GM12891 (cell line): ENCODE measurements at places on chromosomes 1 and 21.

GRCh38 chr1:99264201-99265021 lies at the start of gene PLPPR4:
PLPPR4 (plus strand) TSS chr1:99264492; CDS start chr1:99264594, 102 bp downstream.
- DNase-seq = peak; percentile 22

DNA sequence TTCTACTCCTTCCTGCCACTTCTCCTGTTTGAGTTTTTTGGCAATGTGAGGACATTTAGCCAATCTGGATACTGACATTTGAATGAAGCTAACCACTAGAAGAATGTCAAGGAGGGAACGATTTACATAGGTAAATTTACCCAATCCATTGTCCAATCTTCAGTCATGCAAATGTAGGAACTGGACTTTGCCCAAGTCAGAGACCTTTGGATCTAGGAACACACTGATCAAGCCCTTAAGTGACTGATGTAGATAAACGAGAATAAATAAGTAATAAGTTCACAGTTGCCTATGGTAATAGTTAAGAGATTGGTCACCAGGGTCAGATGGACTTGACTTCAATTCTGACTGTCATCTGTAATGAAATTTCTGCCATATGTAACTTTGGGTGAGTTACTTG lies 177.6 kb downstream of the FGGY start:
- no peak for DNase-seq

- DNase-seq = no peak
Observed at GRCh38 chr21:18340387-18340942, 63.1 kb downstream of the TMPRSS15 start.

DNA sequence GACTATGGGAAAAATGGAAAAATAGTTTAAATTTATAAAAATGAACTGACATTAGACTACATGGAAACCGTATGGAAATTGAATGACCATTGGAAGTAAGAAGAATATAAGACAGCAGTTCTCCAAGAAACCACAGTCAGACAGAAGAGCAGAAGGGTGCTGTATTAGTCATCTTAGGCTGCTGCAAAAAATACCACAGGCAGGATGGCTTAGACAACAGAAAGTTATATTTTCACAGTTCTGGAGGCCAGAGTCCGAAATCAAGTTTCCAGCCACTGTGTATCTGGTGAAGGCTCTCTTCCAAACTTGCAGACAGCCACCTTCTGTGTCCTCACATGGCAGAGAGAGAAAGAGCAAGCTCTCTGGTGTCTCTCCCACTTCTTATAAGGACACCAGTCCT lies 175.2 kb downstream of the DSCAM start:
- DNase-seq = no peak

- no peak for DNase-seq
Observed at GRCh38 chr1:46285730-46286477, 17.5 kb downstream of the LRRC41 start.

DNA sequence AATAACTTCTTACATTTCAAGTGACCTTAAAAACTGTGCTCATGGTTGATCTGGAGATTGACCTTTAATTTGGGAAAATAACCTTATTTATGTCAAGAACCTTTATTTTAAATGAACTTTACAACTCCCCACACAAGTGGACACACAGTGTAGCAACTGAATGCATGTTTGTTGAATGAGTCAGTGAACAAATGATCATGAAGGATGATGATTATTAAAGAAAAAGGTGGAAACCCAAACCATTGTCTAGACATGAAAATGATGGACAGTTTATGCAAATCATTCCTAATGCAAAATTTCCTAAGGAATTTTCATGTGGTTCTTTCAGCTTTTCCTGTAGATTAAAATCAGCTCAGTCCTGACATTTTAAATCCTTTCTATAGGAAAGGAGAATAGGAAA lies 439.8 kb upstream of the RUNX1 start:
- no peak for DNase-seq

GRCh38 chr1:158732524-158732923 lies 12.0 kb upstream of the OR6K3 start:
- no peak for DNase-seq

- no peak for DNase-seq
Observed at GRCh38 chr21:16408280-16408679, 678.5 kb downstream of the USP25 start.

GRCh38 chr1:193741228-193741627 lies 554.8 kb upstream of the B3GALT2 start:
- no peak for DNase-seq

DNA sequence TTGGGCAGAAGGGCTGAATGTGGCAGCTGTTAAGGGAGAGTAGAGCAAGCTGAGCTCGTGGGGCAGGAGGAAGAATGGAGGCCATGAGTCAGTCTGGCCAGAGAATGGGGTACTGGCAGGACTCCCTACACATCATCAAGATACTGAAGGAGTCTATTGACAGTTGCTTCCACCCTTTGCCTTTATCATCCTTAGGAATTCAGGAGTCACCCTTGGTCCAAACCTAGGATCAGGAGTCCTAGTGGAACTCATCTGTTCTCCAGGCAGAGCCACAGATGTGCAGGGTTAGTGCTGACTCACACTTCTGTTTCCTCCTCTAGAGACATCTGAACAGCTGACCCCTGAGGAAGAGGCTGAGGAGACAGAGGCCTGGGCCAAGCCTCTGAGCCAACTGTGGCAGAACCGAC lies 18.7 kb upstream of the ST3GAL3 start:
- DNase-seq = no peak

DNA sequence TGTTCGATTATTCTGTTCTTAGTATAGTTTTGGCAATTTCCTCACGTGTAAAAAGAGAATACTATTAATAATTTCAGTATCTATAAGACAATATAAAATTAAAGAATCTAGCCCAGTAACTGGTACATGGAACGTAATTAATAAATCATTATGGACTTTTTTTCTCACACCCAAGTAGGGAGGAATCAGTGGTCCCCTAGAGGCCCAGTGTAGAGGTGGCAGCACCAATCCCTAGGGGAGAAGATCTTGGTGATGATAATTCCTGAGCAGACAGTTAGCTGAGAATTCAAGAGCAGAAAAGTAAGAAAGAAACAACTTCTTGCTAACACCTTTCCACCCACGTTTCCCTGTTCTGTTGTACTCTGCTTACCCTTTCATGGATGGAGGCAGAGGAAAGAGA lies 19.7 kb upstream of the SELE start:
- DNase-seq = no peak

DNA sequence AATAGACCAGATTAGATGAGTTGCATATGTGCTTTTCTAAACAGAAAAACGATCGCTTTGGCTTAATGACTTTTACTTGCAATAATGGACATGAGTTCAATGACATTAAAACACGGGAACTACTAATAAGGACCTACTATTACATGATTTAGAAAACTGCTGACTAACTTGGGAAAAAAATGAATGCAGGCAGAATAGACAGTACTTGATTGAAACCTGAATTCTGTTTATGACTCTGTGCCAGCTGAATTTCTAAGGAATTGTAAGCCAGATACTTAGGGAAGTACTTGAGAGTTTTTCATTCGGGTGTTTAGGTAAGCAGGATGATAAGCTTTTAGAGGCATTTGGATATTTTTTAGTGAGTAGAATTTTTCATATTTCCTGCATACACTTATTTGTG lies 12.0 kb downstream of the ADGRL2 start:
- no peak for DNase-seq

GRCh38 chr21:31132574-31133242 lies 94.4 kb upstream of the KRTAP19-8 start:
- no peak for DNase-seq

DNA sequence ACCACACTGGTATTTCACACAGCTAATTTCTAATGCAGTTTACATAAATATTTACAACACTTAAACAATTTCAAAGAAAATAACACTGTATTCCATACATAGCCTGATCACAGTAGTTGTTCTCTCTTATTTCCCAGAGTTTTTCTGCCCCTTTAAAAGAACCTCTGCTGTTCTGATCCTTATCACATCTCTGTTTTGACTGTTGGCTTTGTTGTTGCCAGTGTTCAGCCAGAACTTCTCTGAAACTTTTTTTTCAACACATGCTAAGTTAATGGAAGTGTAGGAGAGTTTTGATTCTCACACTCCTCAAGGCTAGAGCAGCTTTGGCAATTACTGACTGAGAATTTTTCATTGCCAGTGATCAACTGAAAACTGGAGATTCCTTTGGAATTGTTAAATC lies 11.1 kb downstream of the SELE start:
- no peak for DNase-seq

GRCh38 chr1:179812501-179813292 lies 64.9 kb downstream of the TOR1AIP2 start:
- DNase-seq = no peak

DNA sequence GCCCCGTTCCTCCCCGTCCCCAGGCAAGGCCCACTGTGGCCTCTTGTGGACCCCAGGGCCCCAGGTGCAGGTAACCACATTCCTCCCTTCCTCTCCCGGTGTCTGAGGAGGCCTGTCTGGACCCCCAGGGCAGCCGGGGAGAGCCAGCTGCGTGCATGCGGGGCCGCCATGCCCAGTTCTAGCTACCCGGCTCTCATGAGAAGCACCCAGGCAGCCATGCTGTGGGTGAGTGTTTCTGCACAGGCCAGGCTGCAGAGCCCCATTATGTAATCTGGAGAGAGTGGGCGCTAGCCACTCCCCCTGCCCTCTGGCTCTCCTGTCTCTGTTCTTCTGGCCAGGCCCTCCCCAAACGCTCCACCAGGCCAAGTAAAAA lies 18.4 kb upstream of the PLEKHG5 start:
- DNase-seq = peak; percentile 20

GRCh38 chr1:39387452-39387851 lies 104.0 kb upstream of the BMP8A start:
- no peak for DNase-seq

DNA sequence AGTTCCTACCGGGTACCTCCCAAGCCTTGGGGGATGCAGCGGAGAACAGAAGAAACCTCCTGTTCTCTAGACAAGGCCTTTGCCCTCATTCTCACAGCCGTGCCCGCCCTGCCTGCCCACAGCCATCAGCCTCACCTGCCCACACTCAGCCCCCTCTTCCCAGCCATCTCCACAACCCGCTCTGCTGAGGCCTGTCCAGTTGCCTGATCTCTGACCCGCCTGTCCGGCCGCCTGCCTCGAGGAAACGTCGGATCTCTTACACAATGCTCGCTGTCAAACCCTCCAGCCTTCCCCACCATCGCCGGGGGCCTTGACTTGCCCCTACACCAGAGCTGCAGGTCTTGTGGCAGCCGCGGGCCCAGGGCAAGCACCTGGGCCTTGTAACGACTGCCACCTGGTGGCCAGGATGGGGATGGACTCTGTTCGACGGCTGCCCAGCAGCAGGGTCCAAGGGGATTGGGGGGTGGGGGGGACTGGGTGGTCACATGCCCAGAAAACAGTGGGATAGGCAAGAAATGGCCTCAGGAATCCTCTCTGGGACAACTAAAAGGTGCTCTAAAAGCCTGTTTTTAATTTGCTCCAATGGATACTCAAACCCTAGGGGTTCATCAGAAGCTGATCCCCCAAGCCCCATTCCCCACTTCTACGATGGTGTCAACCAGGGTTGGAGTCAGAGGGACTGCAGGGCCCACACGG lies 31.0 kb downstream of the SLC45A1 start:
- DNase-seq = peak; percentile 95

- no peak for DNase-seq
Observed at GRCh38 chr1:39653546-39654031, 14.1 kb upstream of the HEYL start.

DNA sequence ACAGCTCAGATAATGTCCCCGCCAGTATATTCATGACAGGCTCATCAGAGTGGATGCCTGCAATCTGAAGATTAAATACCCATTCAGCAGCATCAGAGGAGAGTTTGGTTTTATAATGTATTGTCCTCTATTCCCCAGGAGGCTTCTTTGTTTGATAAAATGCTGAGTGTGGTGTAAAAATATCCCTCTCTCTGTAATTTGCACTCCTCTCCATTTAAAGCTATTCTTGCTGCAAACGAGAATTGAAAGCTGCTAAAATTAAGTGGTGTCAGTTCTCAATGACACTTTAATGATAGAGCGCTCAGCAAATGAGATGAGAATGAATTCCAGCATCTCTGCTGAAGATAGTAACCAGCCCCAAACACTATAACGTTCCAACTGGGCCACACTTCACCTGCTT lies 205.7 kb upstream of the RRP15 start:
- DNase-seq = no peak

DNA sequence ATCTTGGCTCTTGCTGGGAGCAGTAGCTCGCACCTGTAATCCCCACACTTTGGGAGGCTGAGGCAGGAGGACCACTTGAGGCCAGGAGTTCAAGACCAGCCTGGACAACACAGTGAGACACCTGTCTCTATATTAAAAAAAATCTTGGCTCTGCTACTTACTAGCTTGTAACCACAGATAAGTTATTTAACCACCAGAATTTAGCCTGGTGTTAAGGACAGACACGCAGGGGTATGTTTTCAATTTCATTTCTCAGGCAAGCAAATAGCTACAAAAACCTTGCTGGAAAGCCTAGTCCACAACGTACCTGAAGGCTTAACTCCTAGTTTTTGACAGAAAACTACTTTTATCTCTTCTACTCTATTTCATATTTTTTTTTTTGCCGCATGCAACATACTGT lies 24.8 kb upstream of the GFI1 start:
- no peak for DNase-seq

GRCh38 chr1:43588592-43588991 lies 57.9 kb downstream of the PTPRF start:
- DNase-seq = no peak

- DNase-seq = no peak
Observed at GRCh38 chr1:116115476-116116439, 4.6 kb downstream of the MAB21L3 start.

DNA sequence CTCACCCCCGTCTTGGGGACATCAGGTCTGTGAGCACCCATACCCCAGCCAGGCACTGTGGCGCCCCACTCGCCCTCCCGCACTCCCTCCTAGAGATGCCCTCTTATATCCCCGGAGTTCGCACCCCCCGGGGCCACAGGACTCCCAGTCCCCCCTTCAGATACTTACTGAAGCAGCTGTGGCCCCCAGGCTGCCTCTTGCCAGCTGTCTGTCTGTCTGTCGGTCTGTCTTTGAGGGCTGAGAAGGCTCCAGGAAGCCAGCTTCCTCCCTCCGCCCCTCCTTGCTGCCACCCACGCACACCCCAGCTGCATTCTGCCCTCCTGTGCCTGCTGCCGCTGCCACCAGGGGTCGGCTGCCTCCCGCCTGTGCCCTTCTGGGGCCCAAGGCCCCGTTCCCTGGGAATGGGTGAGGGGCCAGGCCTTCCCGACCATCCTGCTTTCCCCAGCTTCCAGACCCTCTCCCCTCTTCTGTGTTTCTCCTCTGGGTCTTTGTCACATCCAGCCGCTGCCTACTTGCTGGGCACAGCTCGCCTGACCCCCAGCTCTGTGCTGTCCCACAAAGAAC lies at the start of gene PTPN7:
Gene PTPN7 (minus strand): TSS at position 226 of the 564 bp plus-strand sequence. CDS start 1,200 bp downstream, outside the sequence.
- DNase-seq = peak; percentile 54

DNA sequence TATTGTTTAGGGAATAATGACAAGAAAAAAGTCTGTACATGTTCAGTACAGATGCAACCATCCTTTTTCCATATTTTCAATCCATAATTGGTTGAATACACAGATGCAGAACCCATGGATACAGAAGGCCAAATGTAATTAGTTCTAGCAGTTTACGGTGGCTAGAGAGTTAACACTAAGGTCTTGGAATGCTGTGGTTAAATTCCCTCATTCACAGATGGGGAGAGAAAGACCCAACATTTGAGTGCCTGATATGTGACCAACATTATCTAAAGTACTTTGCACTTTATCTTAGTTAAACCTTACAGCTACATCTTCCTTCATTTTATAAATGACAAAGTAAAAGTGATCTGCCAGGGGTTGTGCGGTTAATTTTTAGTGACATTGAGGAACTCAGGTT lies 5.3 kb downstream of the SCMH1 start:
- no peak for DNase-seq

- no peak for DNase-seq
Observed at GRCh38 chr1:28160782-28161266, 15.7 kb downstream of the PTAFR start.
